ENCODE measurements at places on chromosomes 2 and 18.

GRCh38 chr2:37156071-37156856 is 516 bp downstream of the EIF2AK2 start:
- peak; percentile 84 for DNase-seq

- no peak for DNase-seq
These were observed 196.0 kb downstream of the ZEB2 start for GRCh38 chr2:144323946-144324345.

DNA sequence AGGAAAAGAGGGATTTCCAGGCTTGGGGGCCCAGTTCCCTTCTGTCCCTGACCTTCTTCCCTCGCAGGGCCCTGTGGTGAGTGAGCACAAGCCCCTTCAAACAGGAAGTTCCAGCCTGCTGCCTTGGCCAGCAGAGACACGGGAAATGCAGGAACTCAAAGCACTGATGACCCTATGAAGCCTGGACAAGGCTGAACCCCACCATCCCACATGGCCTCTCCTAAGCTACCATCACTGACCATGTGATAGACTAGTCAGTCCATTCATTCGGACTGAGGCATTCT is 196.4 kb downstream of the TNS1 start:
- no peak for DNase-seq

DNA sequence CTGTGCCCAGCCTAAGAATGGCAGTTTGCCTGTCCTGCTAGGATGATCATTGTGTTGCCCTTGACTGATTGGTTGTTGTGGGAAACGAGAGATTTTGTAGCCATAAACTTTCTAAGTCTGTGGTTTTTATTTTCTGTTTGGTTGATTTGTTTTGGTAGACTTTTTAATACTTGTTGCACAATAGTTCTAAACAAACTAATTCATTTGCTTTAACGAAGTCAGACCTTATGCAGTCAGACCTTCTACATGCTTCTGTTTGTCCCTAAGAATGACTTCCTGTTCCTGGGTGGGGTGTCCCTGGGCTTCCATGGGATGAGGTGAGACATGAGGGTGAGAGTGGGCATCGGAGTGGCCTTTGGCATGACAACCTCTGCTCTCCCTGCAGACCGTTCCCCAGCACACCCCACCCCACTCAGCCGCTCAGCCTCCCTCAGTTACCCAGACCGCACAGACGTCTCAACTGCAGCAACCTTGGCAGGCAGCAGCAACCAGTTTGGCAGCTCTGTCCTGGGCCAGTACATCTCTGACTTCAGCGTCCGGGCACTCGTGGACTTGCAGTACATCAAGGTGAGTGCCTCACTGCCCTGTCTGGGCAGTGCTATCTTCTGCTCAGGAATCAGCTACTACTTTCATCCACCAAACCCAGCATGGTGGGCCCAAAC is 7.8 kb upstream of the CNNM3 start:
- peak; percentile 30 for DNase-seq

GRCh38 chr2:3952866-3953516 is 249.6 kb downstream of the DCDC2C start:
- no peak for DNase-seq

- no peak for DNase-seq
These were observed 1518.3 kb downstream of the RPIA start for GRCh38 chr2:90209806-90210205.
